ENCODE measurements at places on chromosomes 1 and 21.
A peak's percentile ranks its signal among the peaks of the same experiment; 100 is the strongest.

- no peak for DNase-seq
Observed at GRCh38 chr1:35386959-35387358, 118.5 kb downstream of the ZMYM4 start.

GRCh38 chr1:161091796-161092507 is 2.6 kb upstream of the NECTIN4 start:
- DNase-seq, result no peak

- no peak for DNase-seq
Observed at GRCh38 chr21:42848932-42849758, 30.2 kb downstream of the WDR4 start.

GRCh38 chr1:159941591-159942560 is 3.5 kb downstream of the IGSF9 start:
- DNase-seq, result no peak

DNA sequence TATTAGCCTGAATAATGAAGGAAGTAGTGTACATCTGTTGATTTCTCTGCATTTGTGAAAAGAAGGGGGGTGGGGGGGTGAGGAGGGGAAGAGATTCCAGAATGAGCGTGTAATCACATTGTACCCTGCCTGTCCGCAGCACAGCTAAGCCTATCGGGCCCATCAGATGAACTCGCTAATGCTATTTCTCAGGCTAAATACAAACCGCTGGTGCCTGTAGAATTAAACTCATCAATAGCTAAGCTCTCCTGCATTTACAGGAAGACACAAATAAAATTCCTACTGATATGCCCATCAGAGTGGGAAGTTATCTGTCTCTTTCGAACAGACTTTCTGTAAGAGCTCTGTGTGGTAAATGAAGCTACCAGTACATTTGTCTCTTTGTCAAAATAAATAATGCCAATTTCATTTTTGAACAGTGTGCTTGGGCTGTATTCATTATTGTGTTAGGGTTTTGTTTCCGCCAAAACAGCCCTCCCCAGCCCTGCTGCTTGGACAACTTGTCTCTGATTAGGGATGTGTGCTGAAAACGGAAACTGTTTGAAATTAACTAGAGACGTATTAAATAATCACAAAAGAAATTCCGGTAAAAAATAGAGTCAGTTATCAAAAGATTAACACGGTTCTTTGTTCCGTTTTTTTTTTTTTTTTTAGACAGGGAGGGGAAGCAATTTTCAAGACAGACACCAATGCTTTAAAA is 305.4 kb downstream of the TTLL7 start:
- DNase-seq, result no peak

- DNase-seq, result no peak
Observed at GRCh38 chr1:38611664-38612211, 247.8 kb downstream of the RRAGC start.

- DNase-seq, result no peak
Observed at GRCh38 chr1:151143986-151144385, 2.4 kb downstream of the SEMA6C start.

DNA sequence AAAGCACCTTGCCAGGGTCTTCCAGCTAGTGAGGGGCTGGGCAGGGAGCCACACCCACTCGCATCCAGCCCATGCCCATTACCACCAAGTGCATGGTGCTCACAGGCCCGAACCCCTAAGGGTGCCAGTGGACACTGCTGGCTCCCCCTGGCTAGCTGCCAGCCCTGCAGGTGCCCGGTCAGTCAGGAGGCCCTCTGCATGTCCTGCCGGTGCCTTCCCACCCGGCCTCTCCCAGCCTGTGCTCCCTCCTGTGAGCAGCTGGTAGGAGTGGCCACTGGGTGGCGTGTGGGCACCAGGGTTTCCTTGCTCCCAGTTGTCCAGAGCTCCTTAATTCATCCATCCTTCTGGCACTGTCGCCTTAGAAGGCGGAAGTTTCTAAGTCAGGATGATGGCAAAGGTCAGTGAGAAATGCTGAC is 33.4 kb downstream of the QSOX1 start:
- DNase-seq, result peak; percentile 29

DNA sequence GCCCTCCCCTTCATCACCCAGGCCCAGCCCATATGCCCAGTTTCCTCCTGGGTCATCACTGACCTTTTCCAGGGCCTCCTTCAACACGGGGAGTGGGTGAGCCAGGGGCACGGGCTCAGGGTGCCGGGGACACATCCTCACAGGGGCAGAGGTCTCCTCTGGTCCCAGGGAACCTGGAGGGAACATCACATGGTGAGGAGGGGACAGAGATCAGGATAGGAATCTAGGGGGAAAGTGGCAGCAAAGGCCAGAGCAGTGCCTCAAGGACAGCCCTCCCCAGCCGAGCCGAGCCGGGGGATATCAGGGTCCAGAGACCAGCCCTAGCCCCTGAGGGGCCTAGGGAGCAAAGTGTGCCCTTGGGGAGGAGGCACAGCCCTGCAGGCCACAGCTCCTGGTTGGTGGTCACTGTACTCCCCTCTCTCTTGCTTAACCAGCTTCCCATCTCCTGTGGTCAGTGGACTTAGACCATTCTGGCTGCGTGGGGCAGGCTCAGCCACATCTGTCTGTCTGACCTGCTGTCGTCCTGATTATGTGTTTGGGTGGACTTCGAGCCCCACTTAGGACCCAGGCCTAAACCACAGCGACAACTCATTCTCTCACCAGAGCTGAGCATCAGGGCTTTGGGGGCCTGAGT is 9.5 kb downstream of the LACTBL1 start:
- DNase-seq, result no peak

DNA sequence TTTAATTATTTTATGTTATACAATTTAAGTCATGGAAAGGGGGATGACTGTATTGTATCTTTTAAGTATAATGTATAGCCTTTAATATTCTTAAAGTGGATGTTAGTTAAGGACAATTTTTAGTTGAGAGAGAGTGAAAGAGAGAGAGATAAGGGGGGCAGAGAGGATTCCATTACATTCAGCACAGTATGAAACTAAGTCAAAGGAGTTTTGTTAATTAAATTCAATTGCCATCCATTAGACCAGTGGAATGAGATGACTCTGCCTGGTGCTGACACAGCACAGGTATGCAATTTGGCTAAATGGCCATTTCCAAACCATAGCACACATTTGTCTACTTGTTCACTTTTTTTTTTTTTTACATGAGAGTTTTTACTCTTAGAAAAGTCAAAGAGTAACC is 27.5 kb downstream of the NFIA start:
- DNase-seq, result no peak

DNA sequence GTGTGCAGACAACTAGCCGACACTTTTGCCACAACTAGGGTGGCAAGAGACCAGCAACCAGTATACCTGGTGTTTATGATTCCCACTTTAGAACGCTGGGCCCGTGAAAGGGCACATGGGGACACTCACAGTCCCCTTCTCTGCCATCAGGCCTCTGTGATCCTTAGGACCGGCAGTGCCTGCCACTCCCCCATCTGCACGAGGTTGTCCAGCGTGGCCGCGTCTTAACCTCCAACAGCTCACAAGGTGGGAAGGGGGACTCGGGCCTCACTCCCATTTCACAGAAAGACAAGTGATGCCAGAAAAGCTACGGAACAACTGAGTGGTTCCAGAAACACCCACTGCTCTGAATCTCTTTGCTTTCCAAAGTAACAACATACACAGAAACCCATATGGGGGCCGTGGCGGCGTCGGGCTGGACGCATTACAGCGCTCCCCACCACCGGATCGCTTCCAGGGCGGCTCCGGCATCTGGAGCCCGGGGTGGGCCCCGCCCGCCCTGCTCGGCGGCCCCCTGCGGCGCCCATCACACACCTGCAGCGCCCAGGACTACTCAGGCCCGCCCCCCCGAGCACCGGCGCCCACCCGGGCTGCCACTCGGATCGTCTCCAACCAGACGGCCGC is 1.0 kb downstream of the ZNF496 start:
- DNase-seq, result no peak

DNA sequence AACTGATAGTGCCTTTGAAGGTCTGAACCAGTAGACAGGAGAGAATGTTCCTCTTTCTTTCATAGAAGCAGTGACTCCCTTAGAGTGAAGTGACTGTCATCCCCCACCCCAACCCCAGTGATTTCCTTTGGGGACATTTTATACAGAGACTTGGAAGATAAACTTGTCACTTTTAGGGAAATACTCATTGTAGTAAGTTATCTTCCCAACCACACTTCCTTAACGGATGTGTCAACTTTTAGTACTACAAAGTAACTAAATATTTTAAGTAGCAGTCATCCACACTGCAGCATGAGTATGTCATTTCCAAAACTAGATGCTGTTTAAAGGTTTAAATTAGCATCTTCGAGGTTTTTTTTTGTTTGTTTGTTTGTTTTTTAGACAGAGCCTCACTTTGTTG is 13.7 kb downstream of the LRRC8B start:
- DNase-seq, result no peak

DNA sequence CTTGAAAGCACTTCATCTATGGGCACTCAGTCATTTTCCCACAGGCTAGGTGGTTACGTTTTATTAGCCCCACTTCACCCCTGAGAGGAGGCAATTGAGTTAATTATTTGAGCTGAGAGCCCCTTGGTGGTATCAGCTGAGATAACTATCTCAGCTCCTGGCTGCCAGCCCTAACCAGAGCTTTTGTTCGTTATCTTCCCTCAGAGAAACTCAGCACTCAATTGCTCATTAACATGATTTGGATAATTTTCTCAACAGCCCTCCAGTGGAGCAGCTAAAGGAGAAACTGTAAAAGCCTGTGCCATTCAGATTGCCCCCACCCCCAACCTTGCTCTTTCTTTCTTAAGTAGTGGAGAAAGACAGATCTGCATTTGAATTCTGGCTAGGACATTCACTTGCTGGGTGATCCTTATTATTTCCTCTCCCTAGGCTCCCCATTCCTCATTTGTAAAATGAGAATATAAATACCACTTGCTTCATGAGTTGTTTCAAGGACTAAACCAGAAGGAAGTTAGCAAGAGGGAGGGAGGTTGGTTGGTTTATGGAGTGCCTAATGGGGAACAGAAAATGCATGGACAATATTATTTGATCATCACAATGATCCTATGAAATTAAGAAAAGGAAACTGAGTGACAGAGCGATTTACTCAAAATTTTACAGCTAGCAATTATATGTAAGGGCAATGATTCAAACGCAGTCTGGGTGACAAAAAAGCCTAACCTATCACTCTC is 218.7 kb upstream of the FGGY start:
- DNase-seq, result no peak

DNA sequence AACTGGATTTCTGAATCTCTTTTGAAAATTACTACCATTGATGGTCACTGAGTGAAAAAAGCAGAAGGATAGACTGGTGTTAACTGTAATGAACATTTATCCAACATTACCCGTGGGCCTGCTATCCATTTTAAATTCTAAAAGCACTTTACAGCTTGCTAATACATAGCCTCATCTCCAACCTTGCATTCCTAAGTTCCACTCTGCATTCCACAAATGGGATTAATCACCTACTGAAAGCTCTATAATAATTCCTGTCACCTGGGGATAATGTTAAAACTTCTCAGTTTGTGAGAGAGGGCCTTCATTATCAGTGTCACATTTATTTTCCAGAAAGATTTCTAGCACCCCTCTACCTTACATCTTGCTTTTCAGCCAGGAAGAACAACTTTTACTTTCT is 38.2 kb downstream of the PTPRC start:
- no peak for DNase-seq

DNA sequence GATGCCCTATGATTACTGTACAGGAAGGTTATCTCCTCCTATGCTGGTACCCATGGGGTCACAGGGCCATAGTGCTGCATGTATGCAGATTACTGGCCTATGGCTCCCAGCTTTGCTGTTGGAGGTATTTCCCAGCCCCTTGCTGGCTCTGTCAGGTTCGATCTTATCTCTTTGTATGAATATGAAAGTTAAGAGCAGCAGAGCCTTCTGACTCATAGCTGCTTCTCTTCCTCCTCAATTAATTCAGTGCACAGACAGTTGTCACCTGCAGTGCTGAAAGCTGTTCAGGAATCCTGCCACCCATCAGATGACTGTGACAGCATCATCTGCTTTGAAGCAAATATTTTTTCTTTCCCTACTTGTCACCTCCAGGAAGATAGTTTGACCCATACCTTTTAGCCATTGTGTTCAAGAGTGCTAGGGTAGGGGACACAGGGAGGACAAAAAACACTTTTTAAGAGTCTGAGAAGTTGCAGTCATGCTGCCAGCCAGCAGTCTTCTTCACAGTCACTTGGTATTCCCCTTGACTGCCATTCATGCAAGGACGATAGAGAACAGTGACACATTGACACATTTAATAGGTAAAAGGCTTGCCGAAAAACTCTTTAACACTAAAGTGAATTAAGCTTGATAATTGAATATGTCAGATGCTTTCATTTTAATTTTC is 73.1 kb downstream of the KIF1B start:
- DNase-seq, result peak; percentile 8

- DNase-seq, result no peak
Observed at GRCh38 chr1:234409328-234409727, 36.1 kb downstream of the COA6 start.

DNA sequence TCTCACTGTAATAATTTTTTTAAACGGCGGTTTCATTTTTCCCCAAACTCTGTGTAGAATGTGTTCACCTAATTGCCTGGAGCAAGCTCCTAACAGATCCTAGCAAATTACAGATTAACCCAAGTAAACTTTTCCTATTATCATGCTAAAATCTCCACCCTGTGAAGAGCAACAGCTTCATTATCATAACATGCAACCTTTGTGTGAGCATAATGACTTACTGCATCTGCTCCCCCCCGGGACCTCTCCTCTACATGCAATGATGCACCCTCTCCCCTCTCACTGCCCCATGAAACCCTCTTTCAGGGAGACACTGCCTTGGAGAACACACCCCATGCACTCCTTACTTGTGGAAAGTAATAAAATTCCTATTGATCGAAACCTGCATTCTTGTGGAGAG is 717.0 kb upstream of the TMPRSS15 start:
- DNase-seq, result no peak

- DNase-seq, result no peak
Observed at GRCh38 chr1:10776190-10776905, 20.1 kb downstream of the CASZ1 start.

DNA sequence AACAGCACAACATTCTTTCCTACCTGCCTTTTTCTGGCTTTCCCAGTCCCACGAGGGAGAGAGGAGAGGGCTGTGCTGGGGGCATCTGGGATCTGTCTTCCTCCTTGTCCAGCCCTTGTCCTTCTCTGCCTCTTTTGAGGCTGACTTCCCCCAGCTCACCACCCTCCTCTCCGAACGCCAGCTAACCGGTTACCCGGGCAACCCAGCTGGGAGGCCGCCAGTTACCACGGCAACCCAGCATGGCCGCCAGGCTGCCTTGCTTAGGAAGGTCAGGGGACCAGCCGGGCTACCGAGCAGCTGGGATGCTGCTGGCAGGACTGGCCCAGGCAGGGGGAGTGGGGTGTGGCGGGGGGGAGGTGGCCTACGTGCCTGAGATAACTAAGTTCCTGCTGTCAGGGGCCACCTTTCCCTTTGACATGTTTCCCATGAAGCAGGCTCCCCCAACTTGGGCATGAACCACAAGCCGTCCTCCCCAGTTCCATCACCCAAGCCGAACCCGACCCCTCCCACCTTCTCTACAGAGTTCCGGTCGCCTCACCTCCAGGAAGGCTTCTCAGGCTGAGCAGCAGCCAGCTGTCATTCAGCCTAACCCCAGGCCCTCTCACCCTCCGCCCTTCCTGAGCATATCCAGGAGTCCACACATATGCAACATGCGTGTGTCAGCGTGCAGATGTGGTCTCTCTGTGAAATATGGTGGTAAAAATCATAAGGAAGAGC is 8.7 kb downstream of the PLEKHA6 start:
- DNase-seq, result peak; percentile 49

GRCh38 chr1:183887826-183888819 is 83.2 kb downstream of the RGL1 start:
- no peak for DNase-seq

Measured in brain microvascular endothelial cell (primary cell).